SK-N-MC (cell line): ENCODE measurements at places on chromosomes 7 and 10.
A peak's percentile ranks its signal among the peaks of the same experiment; 100 is the strongest.

DNA sequence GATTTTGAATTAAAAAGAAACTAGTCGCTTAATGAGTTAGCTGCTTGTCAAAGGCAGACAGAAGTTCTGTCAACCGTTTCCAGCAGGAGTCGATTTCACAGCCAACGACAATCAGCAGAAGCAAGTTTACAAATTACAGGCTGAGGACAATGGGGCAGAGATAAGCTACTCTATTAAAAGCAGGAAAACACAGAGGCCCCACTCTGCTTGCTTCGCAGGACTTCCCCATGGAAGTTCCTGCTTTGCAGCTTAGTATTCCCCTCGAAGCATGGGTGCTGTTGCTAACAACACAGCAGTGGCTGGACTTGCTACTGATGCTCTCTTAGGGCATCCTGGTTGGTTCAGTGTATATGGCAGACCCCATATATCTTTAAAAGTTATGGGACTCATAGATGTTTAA is 50.8 kb upstream of the KLF6 start:
- no peak for DNase-seq

DNA sequence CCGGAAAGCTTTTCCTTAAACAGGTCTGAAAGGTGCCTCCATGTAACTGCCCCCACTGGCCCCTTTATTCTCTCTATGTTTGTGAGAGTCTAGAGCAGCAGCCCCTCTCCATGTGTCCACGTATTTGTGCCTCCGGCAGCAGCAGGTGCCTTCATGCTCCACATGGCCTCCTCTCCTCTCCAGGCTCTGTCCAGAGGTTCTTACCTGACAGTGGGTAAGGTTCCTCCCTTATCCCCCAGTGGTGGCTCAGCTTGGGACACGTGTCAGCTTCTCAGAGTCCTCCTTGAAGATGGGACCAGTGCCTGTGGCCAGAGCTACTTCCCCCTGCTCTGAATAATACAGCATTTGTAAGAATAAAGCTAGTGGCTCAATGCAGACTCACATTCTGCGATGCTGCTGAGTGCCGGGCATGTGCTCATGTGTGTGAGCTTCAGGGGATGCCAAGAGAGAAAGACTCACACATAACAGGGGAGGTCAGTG is 7.9 kb downstream of the CALML3 start:
- no peak for DNase-seq

- no peak for DNase-seq
Measured at GRCh38 chr10:116753759-116754158, 11.4 kb upstream of the HSPA12A start.

GRCh38 chr10:14837003-14837756 is 657 bp downstream of the CDNF start:
- DNase-seq: no peak

GRCh38 chr10:69884686-69885085 is 83.0 kb downstream of the COL13A1 start:
- no peak for DNase-seq

GRCh38 chr7:2870471-2870931 is 26.4 kb upstream of the GNA12 start:
- DNase-seq: no peak

DNA sequence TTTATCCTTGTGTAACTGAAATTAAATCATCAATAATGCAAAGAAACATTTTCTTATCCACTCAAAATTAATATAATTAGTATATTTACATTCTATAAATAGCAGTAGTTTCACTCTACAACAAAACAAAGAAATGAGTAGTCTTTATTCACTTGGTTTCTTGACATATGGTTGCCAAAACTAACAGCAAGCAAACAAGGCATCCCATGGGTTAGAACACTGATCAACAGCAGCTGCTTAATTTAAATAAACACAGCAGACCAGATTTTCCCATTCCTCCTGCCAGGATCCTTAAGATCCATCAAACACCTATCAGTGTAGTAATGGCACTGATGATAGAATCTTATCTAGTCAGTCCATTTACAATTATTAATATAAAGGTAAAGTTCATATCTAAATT is 22.1 kb downstream of the NCAPG2 start:
- DNase-seq: no peak

GRCh38 chr7:143898810-143899209 is 3.2 kb downstream of the TCAF1 start:
- no peak for DNase-seq

- no peak for DNase-seq
Measured at GRCh38 chr10:72306215-72306760, 32.6 kb downstream of the DDIT4 start.

GRCh38 chr10:116737627-116738327 is 4.6 kb downstream of the HSPA12A start:
- DNase-seq: no peak

- DNase-seq: no peak
Measured at GRCh38 chr10:29030900-29031299, 258.0 kb upstream of the LYZL1 start.

DNA sequence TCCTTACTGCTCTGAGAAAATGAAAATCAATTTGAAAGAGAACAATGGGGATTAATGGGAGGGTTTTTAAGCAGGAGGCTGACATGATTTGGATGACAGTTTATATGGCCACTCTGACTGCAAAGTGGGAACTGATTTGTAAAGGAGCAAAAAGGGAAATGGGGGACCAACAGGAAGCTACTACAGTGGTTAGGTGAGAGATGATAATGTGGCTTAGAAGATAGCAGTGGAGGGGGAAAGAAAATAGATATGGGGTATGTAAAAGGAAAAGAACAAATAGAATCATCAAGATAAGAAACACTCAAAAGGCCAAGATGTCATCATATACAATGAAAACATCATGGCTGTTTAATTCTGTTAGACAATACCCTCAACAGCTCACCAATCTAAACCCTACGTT is 177.5 kb downstream of the ANK3 start:
- no peak for DNase-seq

DNA sequence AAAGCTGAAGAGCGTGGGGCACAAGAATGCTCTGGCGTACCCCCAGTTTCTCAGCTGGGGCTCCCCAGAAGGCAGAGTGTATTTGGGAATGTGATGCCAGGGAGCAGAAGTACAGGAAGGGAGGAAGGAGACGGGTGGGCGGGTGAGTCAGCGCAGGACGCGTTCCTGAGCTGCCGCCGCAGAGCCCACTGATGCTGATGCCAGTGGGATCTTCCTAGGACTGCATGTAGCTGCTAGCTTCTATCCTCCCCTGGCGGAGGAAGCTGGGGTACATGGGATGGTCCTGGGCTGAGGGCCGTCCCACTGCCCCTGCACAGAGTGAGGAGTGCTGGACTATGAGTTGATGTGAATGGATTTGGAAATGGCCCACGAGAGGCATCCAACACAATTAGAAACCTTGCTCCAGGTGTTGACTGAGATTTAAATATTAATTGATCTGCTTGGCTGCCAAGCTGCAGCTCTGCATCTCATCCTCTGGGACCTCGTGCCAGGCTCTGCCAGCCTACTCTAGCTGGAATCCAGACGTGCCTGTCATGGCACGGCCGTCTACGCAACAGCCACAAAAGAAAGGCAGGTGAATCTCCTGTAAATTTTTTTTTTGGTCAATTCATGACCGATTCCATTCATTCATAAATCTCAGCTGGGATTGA is 66.2 kb upstream of the RHEB start:
- no peak for DNase-seq

- no peak for DNase-seq
Measured at GRCh38 chr10:88901206-88901983, 21.4 kb downstream of the STAMBPL1 start.

DNA sequence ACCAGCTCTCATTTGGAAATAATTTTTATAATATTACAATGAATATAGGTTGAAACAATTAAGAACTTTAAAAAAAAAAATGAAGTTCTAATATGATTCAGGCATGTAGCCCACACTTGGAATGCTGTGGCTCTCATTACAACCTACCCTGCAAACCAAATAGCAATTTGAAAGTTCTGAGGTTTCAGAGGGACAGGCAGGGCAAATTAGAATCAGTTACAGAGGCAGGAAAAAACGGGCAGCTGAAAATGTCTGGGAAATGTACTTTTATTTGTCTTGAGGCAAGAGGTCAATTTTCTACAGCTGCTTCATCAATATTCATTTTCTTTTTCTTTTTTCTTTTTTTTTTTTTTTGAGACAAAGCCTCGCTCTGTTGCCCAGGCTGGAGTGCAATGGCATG is 95.3 kb downstream of the PIP4K2A start:
- DNase-seq: no peak

- peak; percentile 75 for DNase-seq
Measured at GRCh38 chr10:28940158-28940888, 263.0 kb downstream of the BAMBI start.

DNA sequence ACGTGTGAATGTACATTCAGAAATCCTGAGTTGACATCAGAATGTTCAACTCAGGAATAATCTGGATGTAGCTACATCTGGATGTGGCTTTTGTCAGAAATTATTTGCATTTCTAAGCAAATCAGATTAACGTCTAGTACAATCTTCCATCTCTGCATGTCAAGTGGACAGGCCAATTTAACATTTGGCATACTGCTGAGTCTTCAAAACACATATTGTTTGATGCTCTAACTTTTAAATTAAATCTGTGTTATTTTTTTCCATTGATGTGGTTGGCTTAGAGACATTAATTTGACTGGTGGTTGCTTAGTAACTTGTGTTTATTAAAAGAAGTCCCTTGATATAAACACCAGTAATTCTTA is 3.4 kb downstream of the STAMBPL1 start:
- DNase-seq: no peak

DNA sequence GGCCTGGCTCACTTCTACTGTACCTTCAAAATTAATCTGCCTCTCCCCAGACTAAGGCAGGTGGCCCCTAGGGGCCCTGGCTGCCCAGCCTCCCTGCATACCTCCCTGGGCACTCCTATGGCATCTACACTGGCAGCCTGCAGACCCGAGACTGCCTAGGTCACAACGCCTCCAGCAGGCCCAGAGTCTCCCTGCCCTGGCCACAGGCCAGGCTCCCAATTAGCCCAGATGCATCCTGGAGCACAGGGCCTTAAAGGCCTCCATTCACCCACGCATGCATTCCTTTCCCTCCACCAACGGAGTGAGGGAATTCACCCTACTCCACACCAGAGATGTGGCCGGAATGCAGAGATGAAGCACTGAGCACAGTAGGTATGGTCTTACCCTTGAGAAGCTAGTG is 1.9 kb downstream of the CHAT start:
- DNase-seq: no peak

- DNase-seq: no peak
Measured at GRCh38 chr7:104848138-104848990, 165.6 kb upstream of the KMT2E start.

DNA sequence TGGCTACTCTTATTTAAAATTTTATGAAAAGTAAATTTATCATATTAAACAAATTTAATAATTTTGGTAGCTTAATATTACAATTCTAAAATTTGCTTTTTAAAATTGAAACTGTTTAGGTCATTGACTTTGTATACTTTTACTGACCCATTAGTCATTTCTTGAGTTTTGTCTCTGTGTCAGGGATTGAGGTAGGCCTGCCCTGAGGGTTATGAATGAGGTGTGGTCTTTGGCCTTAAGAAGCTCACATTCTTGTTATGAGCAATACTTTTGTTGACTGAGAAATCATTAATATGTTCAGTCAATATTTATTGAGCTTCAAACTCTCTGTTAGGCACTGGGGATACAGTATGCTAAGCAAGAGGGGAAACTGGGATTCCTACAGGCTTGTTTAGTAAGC is 47.0 kb upstream of the RPA3 start:
- DNase-seq: no peak

GRCh38 chr10:102815790-102816549 is 21.2 kb downstream of the CYP17A1 start:
- DNase-seq: no peak

DNA sequence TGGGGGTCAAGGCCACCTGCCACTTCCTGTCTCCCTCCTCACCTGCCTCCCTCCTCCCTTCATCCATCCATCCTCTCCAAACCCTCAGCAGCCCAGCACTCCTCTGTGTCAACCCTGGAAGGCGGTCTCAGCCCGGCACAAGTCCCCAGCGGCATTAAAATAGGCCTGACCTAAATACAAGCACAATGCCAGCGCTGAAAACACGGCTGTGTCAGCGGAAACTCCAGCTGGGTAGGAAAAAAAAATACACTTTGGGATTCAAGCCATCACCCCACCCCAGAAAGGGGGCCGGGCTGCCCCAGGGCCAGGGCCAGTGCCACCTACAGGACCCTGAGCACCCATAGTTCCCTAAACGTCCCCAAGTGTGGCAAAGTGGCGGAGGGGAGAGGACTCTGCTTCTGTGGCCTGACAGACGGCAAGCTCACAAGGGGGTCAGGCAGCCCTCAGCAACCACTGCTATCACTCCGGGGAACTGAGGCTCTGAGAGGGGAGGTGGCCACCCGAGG is 22.7 kb upstream of the GTF2IRD1 start:
- DNase-seq: no peak

- peak; percentile 35 for DNase-seq
Measured at GRCh38 chr7:123797673-123798531, 47.1 kb upstream of the HYAL4 start.

DNA sequence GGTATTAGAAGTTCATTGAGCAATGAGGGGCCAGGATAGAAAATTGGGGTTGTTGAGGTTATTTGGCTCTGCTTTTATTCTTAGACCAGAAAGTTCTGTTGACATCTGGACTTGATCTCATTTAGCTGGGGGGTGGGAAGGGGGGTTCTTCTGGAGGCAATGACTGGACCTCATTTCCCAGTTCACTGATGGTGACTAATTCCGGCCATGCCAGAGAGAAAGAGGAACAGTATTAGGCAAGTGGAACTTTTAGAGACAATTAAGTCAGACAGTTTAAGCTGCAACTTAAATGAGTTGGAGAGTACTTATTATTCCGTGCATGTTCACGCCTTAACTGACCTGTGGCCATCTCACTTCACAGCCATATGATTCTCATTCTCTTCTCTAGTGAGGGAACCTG is 512.5 kb downstream of the REEP3 start:
- no peak for DNase-seq

- no peak for DNase-seq
Measured at GRCh38 chr7:85114342-85114741, 72.5 kb downstream of the SEMA3D start.

DNA sequence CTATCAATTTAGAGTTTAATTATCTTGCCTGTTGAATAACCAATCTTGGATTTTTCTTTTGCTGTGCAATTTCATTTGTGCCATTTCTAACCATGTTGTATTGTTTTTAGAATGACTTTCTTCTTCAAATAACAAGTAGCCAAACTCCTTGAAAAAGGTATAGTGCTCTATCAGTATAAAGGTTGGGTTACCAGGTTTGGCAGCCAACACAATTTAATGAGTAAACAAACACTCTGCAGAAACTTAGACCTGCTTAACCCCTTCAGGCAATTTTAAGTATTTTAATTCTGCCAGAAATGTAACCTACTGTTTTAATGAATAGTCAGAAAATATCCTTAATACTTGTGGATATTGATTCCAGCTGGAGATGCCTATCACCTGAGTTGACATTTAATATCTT is 299.8 kb downstream of the ARL4A start:
- no peak for DNase-seq
